Activated naive CD4-positive, alpha-beta T cell treated with Interleukin-2 at 50 U/mL for 16 hours (primary cell): ENCODE measurements at places on chromosomes 11 and 22.

DNA sequence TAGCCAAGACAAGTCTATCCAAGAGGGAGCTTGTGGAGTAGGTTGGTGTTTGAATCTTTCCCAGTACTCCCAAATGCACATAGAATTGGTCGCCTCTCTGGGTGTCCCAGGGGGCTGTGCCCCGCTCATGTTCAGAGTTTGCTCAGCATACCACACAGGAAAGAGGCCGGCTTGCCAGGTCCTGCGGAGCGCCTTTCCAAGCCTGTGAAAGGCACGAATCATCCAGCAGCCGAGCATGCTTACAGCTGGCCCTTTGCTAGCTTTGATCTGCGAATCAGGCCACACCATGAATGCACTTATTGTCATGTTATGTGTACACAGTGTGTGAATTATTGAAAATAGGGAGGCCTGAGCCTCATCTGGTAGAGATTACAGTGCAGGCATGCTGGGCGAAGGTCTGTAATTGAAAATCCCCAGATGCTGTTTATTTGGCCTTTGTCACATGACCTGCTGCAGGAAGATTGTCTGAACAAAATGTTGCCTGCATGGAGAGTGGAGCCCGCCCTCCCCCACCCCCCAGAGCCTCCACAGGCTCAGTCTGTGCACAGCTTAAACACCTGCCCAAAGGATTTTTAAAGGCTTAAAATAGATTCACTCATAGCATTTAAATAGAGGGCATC, 163.3 kb upstream of the RASSF10 start:
- DNase-seq = no peak

- DNase-seq = no peak
Observed at GRCh38 chr11:14906993-14907392, 15.0 kb upstream of the CYP2R1 start.

DNA sequence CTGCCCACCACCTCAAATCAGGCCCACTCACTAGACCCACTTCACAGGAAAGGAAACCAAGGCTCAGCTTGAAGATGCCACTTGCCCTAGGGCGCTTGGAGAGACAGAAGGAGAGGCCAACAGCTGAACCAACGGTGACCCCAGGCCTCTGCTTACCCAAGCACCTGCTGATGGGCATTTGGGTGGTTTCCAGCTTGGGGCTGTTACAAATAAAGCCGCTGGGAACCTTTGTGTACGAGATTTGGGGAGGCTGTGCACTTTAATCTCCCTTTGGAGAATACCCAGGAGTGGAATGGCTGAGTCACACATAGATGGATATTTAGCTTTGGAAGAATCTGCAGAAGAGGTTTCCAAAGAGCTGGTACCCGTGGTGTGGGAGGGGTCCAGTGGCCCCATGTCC, 50.9 kb upstream of the LINC01488 start:
- no peak for DNase-seq

GRCh38 chr22:43897751-43898261, 6.0 kb upstream of the PNPLA5 start:
- peak; percentile 12 for DNase-seq

DNA sequence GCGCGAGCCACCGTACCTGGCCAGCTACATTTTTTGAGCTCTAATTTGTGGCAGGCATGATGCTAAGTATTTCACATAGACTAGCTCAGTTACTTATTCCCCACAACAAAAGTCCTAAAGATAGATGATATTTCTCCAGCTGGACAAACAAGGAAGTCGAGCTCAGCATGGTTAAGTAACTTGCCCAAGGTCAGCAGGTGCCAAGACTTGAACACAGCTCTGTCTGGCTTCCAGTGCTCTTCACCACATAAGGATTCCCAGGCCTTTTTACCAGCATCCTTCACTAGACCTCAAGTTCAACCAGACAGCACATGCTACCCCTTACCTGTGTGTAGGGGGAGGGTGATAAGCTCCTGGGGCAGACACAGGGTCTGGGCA, 177.3 kb upstream of the NCAM1 start:
- no peak for DNase-seq

DNA sequence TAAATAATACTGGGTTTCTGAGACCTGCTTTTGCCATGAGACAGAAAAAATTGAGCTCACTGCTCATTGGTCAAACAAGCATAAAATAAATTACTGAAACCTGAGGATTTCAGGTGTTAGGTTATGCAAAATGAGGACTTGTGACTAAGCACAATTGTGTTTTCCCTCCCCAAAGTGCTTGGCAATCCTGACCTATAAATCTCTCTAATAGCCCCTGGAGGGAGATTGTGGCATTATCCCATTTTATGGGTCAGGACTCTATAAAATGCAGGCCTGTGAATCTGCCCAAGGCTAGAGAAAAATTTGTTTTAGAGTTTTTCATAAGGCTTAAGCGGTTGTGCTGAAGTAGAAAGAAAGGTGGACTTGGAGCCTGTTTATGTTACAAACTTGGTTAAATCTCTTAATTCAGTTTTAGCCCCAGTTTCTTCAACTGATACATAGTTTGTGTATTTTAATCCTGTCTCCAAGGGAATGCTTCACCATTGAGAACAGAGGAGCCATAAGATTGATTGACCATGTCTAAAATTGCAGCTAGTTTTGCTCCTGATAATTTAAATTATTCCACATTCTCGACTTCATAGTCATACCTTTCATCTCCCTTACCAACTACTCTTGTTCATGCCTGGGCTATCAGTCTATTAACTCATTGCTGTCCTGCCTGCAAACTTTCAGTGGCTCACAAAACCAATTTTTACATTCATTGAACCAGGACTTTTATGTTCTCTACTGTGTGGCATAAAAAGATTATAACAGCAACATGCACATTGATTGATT, 63.6 kb upstream of the LRRC4C start:
- no peak for DNase-seq

GRCh38 chr22:38700789-38701628, at the start of gene JOSD1:
Gene JOSD1, minus strand, starts transcription at chr22:38700943. Its CDS starts 956 bp downstream, at chr22:38699987.
- peak; percentile 97 for DNase-seq

DNA sequence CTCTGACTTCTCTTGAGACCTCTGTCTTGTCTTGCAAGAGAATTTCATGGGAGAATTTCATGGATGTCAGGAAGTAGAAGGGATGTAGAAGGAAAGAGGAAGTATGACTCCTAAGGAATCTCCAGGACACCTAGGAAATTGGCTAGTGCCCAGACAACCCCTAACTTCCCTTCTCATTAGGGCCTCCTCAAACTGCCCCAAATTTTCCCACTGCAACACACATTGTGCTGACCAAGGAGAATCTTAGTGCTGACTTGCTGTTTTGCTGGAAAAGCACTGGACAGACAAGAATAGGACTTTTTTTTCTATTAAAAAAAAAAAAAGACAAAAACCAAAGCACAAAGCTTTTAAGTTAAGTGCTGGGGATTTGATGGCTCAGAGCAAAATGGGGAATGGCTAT, 236.1 kb upstream of the CADM1 start:
- DNase-seq = no peak

GRCh38 chr22:26669060-26669481, 11.7 kb downstream of the MIAT start:
- DNase-seq = no peak

- no peak for DNase-seq
Observed at GRCh38 chr11:46491661-46492330, 100.2 kb upstream of the CHRM4 start.

DNA sequence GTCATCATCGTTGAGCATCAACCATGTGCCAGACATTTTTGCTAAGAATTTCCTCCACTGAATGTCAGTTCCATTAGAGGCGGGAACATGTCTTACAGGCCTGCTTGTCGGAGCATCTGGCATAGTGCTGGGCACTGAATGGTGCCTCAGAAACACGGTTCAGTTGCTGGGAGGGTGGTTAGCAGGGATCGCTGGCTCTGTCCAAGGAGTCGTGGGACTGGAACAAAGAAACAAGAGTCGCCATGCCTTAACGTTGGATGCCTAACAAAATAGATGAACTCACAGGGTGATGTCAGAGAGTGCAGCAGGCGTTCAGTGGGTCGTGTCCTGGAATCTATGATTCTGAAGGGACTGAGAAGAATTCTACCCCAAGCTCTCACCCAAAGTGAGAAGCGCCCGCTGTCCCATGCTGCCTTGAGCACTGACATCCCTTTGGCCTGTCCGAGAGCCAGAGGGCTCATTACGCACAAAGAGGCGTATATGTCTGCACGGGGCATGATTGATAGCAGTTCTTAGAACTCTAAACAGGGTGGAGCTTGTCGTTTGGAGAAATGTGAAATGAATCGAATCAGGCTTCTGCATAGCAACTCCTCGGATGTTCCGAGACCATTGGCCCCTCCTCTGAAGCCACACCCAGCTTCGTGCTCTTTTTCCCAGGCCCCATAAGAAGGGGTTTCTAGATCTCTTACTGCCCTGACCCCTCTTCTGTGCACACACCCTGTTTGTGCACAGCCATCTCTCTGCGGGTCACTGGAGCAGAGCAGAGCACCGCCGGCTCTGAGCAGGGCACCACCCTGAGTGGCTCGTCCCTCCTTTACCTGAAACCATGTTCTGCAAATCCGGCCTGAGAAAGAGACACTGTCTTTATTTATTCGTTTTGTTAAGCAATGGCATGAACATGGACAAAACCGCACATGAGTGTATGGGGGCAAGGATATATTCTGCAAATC, 113.1 kb upstream of the B3GAT1 start:
- DNase-seq = no peak

DNA sequence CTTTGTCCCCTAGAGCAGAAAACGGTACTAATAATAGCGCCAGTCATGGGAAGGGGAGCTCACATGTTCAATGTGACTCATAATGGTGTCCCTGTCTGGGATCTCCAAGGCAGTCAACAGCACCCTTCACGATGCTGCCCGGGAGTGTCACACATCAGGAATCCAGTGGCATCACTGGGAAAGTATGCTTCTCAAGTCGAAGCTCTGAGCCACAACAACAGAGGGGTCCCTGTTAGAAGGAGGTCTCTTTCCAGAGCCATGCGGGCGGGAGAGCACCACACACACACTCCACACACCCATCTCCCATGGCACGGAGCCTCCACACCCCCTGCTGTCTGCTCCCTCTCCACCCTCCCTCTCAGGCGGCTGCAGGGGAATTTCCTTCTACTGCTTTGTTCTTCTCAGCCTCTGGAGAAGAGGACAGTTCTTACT, 119.7 kb downstream of the ETS1 start:
- peak; percentile 45 for DNase-seq

- DNase-seq = no peak
Observed at GRCh38 chr11:6841694-6842093, 3.8 kb upstream of the OR10A5 start.

DNA sequence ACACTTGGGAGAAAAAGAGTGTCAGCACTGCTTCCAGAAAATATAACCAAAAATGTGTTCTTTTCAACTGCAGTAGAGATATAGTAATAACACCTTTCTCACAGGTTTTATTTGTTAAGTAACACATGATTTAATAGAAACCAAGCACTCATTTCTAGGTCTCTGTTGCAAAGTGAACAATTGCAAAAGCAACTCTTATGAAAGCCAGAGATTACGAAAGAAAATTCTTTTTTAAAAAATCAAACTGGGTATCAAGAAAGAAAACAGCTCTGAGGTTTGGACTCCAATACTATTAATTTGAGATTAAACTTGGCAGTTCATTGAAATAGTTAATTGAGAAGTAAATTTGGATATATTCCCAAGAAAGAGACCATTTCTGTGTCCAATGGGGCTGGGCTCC, 9.8 kb upstream of the XKR3 start:
- DNase-seq = no peak
